NCI-H526 treated with DMSO at 0.1 percent for 48 hours (cell line): ENCODE measurements at places on chromosomes 3 and 15.
A peak's percentile ranks its signal among the peaks of the same experiment; 100 is the strongest.

GRCh38 chr3:177341736-177342419 lies 144.6 kb upstream of the TBL1XR1 start:
- no peak for DNase-seq

DNA sequence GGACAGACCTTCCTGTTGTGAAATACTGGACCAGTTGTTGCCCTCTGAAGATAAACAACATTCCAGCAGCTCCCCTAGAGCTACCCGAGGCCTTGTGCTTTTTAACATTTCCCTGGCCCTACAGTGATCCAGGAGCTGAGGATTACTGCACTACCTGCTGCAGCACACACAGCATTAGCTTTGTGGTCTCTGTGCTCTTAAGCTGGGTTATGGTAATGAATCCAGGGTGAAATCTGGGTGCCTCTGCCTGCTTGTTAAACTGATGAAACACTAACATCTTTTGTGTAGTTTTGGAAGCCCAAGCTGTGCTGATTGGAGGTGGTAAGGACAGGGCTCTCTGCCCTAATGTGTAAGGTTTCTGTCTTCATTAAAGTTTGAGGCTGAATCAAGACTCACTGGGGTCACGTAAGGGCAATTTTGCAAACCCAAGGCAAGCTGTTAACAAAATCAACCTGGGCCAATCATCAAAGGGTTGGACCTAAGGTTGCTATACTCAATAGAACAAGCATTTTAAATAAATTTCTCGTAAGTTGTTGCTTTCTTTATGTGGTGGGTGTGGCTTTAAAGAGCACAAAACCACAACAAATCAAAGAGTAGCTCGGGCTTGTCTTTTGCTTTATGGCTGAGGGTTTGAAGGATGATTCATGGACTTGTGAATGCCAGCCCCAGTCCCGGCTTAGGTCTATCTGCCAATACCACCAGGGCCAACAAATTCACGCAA lies 183.9 kb downstream of the TPRG1 start:
- DNase-seq: no peak

- no peak for DNase-seq
Observed at GRCh38 chr3:103699228-103699627, 1264.4 kb downstream of the ZPLD1 start.

DNA sequence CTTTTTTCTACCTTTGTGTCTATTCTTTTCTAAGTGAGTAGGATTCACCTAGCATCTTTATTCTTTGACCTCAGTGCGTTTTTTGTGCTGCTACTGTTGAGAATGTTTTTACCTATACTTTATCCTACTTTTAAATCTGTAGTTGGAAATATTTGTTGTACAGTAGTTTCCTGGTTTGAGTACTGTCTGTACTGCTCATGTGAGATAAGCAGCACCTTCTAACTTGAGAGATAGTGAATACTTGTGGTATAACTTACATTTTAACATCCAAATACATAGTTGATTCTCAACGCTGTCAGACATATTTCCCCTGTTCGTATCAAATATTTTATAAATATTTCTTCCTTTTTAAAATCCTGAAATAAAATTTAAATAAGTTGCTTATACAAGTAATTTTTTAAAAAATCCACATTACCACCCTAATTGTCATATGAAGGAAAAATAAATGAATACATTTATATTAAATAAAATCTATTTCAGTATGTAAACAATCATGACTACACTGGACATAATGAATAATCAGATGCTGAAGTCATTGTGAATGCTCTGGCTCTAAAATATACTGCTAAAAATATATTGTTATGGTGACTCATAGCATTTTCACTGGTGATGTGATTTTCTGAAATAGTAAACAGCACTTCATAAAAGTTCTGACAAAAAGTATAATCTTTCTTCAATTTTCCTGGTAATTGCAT lies 17.4 kb downstream of the ATP11B start:
- DNase-seq: no peak

GRCh38 chr3:161349529-161350312 lies 21.6 kb downstream of the SPTSSB start:
- DNase-seq: no peak

DNA sequence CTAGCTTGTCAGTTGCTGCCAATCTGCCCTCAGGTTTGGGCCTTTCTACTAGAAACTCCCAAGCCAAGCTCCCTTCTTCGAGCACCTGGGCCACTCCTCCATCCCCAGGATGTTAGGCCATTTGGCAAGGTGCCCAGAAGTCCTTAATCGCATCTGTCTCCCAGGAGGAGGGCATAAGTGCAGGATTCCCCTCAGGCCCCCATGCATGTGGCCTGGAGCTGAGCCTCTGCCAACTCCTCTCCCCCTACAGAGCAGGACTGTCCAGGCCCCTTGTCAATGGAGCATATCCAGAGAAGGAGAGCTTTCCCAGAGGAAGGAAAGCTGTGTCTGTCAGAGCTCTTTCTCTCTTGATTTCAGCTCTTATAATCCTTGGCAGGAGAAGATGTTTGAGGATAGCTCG lies 182.6 kb upstream of the ROPN1 start:
- no peak for DNase-seq

GRCh38 chr3:69791919-69792399 lies 52.7 kb downstream of the MITF start:
- no peak for DNase-seq

- peak; percentile 23 for DNase-seq
Observed at GRCh38 chr3:40258555-40258954, 51.0 kb upstream of the EIF1B start.

DNA sequence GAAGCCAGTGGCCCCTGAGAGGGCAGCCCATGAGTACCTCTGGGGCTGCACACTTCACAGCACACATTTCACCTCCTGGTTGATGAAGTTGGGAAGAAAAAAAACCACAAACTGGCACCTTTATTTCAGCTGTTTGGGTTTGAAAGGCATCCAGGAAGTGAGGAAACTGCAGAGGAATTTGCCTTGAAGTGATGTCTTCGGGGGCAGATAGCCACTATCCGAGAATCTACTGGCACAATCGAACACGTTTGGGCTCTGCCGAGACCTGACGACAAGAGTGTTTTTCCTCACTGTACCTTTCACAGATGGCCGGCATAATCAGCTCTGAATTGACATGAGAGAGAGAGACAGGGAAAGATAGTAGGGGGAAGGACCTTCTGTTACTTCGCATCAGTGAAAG lies 59.7 kb downstream of the LRIG1 start:
- no peak for DNase-seq

DNA sequence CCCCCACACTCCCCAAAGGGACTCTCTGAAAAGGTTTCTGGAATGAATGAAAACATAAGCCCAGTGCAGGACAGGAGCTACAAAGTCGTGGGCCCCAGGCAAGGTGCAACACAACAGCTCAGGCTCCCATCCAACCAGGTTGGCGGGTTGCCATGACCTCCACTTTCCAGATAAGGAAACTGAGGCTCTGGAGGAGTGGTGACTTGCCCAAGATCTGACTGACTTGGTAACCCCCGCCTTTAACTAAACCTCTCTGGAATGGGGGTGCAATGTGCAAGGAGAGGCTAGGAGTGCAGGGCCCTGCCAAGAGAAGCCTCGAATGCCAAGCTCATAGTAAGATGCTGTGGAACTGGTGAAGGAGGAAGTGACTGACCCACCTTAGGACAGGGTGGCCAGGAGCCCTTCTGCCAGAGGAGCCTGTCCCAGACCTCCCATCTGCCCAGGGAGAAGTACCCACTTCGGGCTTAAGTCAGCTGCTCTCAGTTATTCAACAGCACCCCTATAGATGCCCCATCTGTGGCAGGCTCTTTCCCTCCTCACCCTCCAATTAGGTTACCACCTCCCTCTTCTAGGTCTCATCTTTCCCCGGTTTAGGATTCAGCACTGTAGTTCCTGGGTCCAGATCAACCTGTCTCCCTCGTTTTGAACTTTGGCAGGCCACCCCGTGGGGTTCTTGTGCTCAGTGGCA lies 553 bp upstream of the TNNC1 start:
- DNase-seq: no peak

DNA sequence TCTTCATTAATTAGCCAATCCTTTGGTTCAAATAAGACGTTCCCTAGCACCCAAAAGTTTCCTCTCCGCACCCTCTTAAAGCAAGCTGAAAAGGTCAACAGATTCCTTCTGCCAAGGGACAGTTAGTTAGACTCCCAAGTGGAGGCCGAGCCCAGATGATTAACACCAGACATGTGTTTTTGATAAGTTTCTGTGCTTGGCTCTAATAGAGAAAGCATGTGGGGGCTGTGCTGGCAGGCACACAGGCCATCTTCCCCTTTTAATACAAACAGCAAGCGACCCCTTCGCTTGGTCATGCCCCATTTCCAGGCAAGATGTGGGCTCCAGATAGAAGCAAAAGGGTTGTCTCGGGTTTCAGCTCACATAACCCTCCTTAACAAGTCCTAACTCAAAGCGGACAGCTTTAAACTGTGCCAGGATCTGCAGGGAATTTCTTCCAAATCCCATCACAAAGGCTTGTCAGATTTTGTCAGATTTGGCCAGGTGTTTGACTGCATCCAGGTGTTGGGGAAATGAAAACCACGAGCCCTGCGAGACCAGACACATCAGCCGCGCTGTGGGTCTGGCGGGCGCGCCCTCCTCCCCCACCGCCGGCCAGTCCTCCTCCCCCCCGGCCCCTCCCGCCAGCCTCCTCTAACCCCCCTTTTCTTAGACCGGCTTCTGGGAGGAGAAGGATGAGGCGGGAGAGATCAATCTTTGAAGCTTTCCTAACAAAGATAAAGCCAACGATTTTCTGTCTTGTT lies 3.3 kb downstream of the HES1 start:
- DNase-seq: peak; percentile 18

DNA sequence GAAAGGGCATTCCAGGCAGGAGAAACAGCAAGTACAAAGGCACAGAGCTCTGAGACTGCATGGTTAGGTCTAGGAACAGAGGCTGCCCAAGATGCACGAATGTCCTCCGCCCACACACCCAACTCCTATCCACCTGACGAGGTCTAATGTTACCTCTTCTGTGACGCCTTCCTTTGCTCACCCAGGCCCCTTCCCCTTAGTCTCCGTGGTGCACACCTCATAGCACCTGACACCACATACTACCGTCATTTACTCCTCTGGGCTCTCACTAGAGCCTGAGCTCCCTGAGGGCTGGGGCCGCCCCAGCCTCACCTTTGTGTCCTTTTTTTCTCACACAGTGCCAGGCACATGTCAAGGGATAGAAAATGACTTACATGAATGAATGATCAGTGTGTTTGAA lies 31.0 kb upstream of the RASGRF1 start:
- no peak for DNase-seq

- DNase-seq: peak; percentile 91
Observed at GRCh38 chr15:96330450-96331143, at the start of gene NR2F2. NR2F2 (plus strand) TSS chr15:96330700; CDS start chr15:96332106, 1,406 bp downstream.

DNA sequence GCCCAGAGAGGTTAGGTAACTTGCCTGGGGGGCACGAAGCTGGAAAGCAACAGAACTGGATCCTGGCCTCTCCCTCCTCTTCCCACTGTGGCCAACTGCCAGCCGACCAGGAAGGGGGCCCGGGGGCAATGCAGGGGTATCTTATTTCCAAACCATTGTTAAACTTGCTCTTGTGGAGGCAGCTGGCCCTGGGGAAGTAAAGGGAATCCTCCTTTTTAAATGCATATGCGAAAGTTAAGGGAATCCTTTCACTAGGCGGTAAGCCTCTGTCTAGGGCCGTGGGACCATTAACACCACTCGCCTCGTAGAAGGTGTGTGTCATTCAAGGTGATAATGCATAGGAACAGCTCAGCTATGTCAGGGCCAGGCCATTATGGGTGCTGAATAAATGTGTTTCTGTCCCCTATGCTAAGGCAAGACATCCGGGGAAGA lies 68.6 kb downstream of the ST6GAL1 start:
- DNase-seq: no peak

DNA sequence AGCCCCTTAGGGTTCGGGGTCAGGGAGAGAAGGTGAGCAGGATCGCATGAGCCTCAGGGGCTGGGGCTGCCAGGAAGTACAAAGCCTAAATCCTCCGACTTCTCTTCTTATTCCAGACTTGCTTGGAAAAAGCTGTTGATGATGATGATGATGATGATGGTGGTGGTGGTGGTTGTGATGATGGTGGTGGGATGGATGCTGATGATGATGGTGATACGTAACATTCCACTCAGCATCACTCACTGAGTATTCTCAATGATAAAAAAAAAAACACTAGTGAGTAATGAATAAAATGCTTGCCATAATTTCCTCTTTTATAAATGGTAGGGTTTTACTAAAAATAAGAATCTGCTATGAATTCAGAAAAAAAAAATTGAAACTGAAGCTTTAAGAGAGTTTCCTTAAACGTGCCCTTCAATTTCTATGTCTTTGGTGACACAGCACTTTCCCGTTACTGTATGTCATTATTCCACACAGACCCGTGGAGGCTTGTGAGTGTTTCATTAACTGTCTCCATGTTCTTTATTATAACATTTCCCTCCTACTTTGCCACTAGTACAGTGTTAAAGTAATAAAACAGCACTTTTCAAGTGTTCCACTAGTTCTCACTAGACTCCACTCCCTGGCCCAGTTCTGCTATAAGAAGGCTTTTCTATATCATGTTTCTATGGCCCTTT lies 5.4 kb upstream of the ACAN start:
- DNase-seq: no peak

DNA sequence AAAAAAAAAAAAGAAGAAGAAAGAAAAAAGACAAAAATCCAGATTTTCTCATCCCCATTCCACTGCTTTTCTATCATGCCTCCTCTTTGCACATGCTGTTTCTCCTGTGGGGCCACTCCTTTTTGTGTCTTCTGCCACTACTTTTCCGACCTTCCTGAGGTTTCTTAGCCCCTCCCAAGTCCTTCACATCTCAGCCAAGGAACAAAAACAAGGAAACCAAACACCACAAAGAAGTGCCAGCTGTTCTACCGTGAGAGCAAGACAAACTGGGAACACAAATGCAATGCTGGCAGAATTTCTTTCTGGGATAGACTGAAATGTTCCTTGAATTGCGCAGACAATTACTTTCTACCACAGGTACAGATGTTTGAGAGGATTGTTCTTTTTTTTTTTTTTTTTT lies 83.2 kb downstream of the MB21D2 start:
- no peak for DNase-seq

- DNase-seq: no peak
Observed at GRCh38 chr3:176415661-176416295, 781.5 kb downstream of the TBL1XR1 start.

DNA sequence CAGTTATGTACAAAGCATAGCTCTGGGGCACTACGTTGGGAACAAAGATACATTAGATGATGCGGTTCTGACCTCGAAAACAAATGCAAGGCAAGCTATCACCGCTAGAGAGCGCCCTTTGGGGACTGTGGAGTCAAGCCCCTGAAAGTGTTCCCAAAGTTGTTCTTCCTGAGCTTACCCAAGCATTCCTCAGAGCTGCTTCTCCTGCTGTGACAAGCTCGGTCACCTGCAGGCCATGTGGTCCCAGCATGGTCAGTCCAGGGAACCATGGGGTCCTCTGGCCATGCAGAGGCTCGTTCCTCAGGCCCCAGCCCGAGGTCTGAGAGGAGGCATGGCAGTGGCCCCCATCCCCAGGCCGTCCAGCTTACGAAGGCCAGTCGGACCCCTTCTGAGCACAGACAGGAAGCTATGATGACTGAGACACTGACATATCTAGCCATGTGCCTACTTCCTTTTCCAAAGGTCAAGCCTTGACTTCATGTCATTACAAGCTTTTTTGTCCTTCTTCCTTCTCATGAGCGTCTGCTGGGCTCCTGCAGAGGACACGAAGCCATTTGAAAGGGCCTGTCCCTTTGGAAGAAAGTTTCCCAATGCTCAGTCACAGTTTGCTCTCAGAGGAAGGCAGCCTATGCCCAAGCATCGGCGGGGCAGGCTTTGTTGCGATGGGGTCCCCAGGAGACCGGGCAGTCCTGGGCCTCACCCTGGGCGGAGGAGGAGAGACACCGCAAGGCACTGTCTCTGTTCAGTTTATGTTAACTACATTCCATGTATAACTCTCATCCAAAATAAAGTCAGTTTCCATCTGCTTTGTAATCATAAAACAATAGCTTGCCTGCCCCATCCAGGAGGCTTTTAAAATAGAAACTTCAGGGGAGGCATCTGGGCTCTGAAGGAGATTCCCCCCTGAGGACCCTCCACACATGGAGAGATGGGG lies 79.3 kb downstream of the ATP10A start:
- no peak for DNase-seq
